EL (cell line): ENCODE measurements at places on chromosomes 2 and 18.

GRCh38 chr2:62586981-62587380 lies 81.0 kb upstream of the TMEM17 start:
- no peak for DNase-seq

DNA sequence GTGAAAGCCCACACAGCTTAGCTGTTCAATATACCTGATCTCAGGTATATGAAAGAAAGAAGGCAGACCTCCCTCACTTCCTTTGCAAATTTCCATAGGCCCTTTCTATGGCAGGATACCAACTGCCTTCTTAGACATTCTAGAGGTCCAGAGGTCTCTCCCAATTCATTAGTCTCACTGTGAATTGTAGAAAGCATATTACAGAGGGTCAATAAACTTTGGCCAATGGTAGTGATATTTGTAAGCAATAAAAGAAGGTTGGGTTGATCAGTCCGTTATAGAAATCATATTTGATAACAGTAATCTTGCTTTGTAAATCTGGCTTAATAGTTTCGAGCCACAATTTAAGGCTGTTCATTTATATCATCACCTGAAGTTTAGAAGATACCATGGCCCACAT lies 50.7 kb upstream of the ATP8B1 start:
- DNase-seq = no peak

DNA sequence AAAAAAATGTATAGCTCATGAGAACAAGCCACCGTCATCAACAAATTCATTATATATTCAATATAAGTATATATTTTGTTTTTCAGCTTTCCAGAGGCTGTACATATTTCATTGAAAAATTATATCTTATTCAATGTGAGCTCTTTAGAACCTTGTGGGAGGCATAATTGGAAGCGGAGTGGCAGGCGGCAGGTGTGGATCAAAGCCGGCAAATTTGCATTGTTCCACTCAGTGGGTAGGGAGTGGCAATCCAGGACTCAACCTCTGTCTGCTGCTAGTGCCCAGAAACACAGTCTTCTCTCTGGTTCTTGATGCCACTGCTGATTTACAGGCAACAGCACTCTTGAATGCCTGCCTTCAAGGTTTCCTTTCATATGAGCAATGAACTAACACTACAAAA lies 46.9 kb downstream of the GCA start:
- no peak for DNase-seq

- DNase-seq = no peak
These were observed 32.1 kb downstream of the ZFP36L2 start for GRCh38 chr2:43194121-43194869.

DNA sequence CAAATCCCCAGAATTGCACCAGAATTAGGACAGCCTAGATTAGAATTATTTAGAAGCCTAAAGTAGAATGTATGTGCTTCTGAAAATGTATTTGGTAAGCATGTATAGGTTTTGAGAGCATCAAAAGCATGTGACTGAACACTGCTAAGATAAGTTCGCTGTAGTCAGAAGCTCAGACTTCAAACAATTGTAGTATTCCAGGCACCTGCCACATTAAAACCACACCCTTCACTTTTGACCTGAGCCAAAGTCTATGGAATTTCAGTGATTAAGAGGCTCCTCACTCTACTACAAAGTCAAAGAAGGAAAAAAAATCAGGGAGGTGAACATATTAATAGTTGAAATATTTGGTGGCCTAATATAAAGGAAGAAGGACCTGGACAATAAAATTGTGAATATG lies 8.2 kb downstream of the KCNJ3 start:
- DNase-seq = no peak

DNA sequence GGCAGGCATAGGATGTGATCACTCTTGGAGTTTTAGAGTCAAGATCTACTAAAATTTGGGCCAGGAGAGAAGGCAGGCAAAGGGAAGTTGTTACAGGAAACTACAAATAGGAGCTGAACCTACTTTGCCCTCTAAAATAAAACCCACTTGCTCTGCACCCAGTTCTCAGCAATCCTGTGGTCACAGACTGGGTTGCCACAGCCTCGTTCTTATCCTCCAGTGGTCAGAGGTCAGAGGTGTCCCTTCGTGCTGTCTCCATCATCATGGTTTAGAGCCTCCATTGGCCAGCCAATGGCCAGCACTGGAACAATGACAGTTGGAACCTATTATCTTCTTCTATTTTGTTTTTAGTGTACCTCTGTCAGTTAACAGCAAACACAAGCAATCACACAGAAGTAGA lies 90.7 kb upstream of the TNP1 start:
- no peak for DNase-seq

DNA sequence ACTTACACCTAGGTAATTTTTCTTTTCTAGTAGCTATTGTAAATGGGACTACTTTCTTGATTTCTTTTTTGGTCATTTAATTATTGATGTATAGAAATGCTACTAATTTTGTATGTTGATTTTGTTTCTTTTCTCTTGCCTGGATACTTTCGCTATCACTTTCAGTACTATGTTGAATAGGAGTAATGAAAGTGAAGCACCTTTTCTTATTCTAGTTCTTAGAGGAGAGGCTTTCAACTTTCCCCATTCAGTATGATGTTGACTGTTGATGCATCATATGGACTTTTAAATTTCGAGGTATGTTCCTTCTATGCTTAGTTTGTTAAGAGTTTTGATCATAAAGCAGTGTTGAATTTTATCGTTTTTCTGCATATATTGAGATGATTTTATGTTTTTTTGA lies 142.5 kb downstream of the CDH19 start:
- DNase-seq = no peak

DNA sequence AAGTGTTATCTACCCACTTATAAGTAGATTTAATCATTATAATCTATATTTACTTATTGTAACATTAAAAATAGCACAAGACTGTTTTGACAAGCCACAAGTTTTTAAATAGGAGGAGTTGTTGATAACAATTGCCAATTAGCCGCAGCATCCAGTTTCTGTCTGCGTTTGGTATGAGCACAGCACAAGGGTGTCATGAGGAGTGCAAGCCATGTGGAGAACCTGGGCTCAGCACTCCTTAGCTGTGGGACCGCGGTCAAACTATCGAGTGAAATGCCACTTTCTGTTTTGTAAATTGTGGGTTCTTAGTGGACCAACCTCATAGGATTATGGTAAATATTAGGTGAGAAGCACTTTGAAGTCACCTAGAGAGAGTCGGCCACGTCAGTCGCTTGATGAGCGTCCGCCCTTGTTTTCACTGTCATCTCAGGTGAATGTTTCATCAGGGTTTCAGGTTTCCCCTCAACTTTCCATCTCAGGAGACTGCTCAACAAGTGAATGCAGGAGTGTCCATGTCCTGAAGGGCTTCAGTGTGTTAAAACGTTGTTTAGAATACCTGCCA lies 294.5 kb downstream of the ZNF407 start:
- DNase-seq = no peak

- DNase-seq = no peak
These were observed 107.4 kb upstream of the SEC11C start for GRCh38 chr18:59032308-59032707.

- no peak for DNase-seq
These were observed 385.4 kb upstream of the TMEFF2 start for GRCh38 chr2:192579965-192580700.

GRCh38 chr2:181902625-181903024 lies 11.1 kb downstream of the ITPRID2 start:
- no peak for DNase-seq

GRCh38 chr18:23956483-23956882 lies 58.1 kb upstream of the TTC39C start:
- DNase-seq = no peak

GRCh38 chr2:239905306-239905705 lies 119.8 kb downstream of the NDUFA10 start:
- DNase-seq = no peak

GRCh38 chr18:45376193-45376592 lies 239.1 kb upstream of the SLC14A2 start:
- no peak for DNase-seq

- DNase-seq = peak; percentile 21
These were observed 695.6 kb downstream of the TSN start for GRCh38 chr2:122451040-122451439.

- peak; percentile 47 for DNase-seq
These were observed 278.4 kb downstream of the LRRTM1 start for GRCh38 chr2:80026040-80026729.

DNA sequence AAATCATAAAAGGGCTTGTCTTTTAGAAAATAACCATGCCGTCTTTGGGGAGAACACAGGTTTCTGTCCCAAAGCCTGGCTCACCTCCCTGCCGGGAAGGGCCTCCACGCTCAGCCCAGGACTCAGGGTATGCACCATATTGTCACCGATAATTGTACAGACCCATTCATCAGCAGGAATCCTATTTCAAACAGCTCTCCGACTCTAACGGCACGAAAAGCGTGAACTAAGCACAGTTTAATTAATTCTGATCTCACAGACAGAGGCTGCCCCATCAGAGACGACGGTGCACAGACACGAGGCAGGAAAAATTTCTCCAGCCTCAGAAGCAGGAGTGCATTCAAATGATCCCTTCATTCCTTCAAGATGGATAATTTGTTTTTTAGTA lies 276.2 kb downstream of the MYCN start:
- DNase-seq = no peak

- DNase-seq = no peak
These were observed 37.5 kb downstream of the TCF4 start for GRCh38 chr18:55550471-55550870.

GRCh38 chr2:47162780-47163179 lies 7.7 kb upstream of the STPG4 start:
- no peak for DNase-seq

- no peak for DNase-seq
These were observed 65.4 kb downstream of the TRIP12 start for GRCh38 chr2:229856413-229856812.

DNA sequence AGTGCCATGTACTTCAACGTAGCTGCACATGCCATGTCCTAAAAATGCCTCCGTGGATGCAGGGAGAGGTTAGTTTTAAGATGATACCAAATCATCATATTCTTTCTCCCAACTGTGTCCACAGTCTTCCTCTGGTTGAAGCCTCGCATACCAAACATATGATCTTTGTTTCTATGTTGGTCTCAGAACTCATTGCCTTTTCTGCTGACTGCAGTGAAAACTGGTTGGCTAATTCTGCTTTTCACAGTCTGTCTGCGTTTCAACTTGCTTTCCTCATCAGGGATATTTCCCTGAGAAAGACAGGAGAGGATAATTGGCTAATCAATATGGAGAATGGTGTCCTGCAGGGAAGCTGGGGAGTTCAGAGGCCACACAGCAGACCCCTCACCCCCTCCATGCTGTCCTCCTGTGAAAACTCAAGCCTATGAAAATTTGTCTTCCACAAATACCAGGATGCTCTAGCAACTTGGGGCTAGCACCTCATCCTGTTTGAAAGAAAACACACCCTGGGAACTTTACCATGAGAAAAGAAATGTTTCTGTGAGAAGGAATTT lies 192.2 kb upstream of the PXDN start:
- DNase-seq = no peak

- no peak for DNase-seq
These were observed 501.8 kb upstream of the RAB12 start for GRCh38 chr18:8107426-8107825.

DNA sequence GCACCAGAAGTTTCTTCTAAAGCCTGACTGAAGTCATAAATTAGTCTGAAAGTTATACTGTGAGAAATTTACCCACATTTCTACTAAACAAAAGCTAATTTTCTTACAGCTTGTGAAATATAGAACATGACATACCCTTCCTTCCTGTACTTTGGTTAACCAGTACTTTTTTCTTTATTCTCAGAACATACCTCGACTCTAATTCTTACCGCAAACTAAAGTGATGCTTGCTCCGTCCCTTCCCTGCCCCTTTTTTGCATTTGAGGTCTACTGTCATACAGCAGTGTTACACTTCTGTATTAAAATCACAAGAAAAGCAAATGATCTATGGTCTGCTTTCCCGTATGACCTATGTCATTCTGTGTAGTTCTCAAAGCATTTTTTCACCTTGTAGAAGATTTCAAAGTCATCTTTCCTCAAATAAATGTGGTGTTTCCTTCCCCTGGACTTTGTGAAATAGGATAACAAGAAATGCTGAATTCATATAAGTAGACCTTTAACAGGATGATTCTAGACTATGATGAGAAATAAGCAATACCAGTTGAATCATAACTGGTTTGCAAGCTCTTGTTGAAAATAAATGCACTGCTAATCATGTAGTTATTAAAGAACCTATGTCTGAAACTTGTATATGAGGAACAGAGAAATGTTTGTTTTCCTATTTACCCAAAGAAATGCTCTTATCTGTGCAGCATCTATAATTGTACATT lies 30.4 kb downstream of the CYTIP start:
- no peak for DNase-seq

DNA sequence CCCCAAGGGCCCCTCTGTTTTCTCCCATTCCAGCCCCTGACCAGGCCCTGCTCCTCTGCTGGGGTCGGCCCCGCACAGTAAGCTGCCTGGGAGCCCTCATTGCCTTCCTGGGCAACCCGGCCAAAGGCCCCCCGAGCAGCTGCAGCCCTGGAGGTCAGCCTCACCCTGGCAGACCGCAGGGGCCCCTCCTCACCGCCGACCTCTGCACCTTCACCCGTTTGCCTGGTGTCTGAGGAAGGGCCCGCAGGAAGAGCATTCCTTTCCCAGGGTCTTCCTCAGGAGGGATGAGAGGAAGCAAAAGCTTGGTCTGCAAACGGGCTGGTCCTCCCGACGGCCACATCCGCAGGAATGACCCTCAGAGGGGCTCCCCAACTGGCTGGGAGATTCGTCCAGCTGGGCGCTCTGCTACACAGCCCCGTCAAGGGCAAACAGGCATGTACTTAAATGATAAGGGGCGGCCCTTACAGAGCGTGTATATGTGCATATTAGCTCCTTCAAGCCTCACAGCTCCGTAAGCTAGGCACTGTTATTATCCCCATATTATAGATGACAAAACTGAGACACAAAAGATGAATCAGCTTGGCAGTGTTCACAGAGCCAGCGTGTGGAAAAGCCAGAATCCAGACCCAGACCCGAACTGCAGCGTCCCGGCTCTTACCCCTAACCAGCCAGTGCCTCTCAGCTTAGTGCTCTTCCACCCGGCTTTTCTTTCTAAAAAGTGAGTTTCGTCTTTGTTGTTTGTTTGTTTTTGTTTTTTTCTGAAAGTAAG lies 52.8 kb downstream of the SLC4A1AP start:
- no peak for DNase-seq

DNA sequence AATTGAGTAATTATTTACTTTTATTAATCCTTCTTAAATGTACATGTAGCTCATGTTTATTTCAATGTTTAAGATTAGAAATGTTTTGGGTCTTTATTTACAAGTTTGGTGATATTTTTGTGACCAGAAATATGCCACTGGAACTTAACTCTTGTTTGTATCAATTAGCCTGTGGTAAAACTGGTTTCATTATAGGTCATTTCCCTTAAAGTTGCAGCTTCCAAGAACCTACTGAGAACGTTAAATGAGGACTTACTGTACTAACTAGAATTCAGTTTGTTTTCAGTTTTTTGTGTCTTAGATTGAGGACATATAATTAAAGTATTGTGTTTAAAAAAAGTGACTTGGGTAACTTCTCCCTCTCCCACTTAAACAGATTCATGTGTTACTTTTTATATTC lies 4.3 kb downstream of the TYW5 start:
- DNase-seq = no peak

- DNase-seq = peak; percentile 54
These were observed 86.5 kb downstream of the UXS1 start for GRCh38 chr2:106107509-106108131.

GRCh38 chr2:224833986-224834385 lies 117.8 kb upstream of the CCDC195 start:
- DNase-seq = no peak

GRCh38 chr2:236969767-236970655 lies 115.7 kb upstream of the COPS8 start:
- DNase-seq = no peak
